ENCODE measurements at places on chromosomes 16 and 17.

- no peak for DNase-seq
Measured at GRCh38 chr16:17295948-17296347, 174.8 kb downstream of the XYLT1 start.

DNA sequence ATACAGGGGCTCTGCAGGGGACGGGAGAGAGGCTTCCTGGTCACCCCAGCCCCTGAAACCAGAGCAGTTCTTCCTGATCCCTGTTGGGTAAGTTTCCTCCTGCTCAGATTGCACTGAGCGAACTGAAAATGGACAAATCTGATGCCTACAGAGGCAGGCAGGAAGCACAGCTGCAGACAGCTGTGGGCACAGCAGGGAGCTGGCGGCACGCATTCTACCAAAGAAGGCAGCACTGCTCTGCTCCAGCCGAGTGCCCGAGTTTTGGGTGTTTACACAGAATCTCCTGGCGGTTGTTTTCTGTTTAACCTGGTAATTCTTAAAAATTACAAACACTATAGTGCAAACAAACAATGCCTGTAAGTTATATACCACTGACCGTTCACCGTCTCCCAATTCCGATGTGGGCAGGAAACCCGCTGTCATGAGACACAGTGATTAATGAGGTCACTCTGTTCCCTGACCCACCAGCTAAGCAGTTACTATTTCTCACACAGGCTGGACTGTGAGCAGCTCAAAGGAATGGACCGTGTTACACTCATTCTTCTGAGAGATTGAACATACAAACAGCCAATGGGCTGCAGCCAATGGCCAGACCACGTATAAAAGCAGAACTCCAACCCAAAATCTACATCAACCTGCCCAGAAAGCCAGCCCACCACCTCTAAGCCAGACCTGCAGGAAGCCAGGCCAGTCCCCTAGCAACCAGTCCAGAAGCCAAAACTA is 25.5 kb downstream of the NSMCE1 start:
- DNase-seq, result peak; percentile 65

- DNase-seq, result no peak
Measured at GRCh38 chr16:72944757-72945485, 103.0 kb downstream of the ZFHX3 start.

GRCh38 chr17:31318298-31318801 is 3.1 kb downstream of the EVI2A start:
- no peak for DNase-seq

GRCh38 chr16:27430512-27430911 is 28.5 kb downstream of the IL21R start:
- no peak for DNase-seq

DNA sequence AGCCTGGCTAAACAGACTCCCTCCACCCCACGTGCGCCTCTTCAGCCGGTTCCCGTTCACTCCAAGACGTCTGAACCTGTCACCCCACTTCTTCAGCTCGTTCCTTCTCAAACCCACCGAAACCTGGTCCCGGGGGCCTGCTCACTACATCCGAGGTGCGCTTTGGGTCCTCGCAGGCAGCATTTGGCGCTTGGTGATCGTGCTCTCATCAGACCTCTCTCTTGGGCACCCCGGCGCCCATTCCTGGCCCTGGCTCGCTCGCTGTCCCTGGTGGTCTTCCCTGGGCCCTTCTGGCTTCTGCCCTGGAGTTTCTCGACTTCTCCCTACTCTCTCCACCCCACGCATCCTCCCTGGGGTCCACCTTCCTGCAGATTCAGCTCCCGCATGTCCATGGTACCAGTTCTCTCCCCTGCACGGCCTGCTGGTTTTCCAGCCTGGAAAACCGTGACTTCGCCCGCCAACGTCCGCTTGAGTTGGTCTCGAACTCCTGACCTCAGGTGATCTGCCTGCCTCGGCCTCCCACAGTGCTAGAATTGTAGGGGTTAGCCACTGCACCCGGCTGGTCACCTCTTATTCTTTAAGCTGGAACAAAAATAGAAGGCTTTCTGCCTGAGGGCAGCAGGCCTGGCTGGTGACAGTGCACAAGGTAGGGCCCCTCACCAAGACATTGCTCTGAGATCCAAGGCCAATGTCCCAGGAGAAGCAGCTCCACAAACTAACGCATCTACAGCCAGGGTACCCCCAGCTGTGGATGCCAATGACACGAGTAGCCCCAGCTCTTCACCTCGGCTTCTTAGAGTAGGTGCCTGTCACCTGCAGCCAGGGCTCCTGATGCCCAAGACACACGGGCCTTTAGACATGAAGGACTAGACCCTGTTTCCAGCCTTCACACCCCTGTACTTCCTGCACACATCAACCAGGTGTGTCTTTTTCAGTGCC is 1.1 kb upstream of the MEAK7 start:
- DNase-seq, result no peak

GRCh38 chr16:86387468-86388440 is 122.6 kb upstream of the FOXF1 start:
- DNase-seq, result peak; percentile 90

GRCh38 chr17:14637260-14637659 is 336.4 kb downstream of the HS3ST3B1 start:
- no peak for DNase-seq

GRCh38 chr17:9226794-9227135 is 205.5 kb downstream of the NTN1 start:
- DNase-seq, result no peak

GRCh38 chr17:29474297-29474696 is 84.1 kb downstream of the TAOK1 start:
- DNase-seq, result no peak

DNA sequence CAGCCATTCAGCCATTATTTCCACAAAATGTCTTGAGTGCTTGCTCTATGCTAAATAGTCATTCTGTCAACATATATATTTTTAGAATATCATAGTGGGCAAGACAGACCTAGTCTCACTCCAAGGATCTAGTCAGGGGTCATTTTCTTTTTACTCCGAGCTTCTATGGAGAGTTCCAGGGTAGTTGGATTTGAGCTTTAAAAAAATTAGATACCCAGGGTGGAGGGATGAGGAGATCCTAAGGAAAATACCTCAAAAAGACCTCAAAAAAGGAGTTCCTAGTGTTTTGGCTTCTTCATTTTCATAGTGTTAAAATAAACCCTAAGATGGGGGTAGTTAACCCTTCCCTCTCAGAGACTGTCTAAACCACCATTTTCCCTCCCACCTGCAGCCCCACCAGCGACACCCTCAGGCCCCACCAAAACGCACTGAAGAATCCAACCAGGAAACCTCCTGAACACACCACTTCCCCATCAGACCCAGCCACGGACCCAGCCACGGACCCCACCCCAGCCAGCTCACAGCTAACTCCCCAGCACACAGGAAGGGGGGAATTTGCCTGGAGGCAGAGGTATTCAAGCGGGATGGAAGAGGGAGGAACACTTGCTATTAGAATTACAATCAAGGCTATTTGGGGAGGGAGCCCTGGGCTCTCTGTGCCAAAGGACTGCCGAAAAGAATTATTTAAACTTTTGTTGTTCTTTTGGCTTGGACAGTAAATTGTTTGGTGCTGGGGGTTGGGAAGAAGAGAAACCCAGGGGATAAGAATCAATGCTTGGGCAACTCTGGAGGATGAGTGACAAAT is 2.2 kb downstream of the ETV4 start:
- DNase-seq, result no peak

- DNase-seq, result no peak
Measured at GRCh38 chr16:75862098-75862386, 135.8 kb upstream of the CPHXL start.

GRCh38 chr16:88853325-88853941 is 3.3 kb downstream of the GALNS start:
- no peak for DNase-seq

- DNase-seq, result no peak
Measured at GRCh38 chr17:13599864-13600263, 1.9 kb downstream of the HS3ST3A1 start.

DNA sequence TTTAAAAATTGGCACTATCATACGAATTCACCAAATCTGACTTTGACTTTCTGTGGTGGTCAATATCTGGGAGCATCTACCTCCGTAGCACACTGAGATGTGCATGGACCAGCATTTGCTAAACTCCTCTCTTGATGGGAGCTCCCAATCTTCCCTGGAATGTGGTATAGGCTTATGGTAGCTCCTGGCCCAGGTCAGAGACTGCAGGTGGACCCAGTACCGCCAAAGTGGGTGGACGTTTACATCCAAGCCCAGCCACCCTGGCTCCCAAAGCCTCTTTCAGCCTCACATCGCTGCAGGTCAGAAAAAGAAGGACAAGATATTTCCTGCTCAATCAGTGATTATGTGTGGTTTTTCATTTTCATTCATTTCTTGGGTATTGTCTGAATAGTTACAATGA is 43.1 kb upstream of the NKD1 start:
- no peak for DNase-seq

DNA sequence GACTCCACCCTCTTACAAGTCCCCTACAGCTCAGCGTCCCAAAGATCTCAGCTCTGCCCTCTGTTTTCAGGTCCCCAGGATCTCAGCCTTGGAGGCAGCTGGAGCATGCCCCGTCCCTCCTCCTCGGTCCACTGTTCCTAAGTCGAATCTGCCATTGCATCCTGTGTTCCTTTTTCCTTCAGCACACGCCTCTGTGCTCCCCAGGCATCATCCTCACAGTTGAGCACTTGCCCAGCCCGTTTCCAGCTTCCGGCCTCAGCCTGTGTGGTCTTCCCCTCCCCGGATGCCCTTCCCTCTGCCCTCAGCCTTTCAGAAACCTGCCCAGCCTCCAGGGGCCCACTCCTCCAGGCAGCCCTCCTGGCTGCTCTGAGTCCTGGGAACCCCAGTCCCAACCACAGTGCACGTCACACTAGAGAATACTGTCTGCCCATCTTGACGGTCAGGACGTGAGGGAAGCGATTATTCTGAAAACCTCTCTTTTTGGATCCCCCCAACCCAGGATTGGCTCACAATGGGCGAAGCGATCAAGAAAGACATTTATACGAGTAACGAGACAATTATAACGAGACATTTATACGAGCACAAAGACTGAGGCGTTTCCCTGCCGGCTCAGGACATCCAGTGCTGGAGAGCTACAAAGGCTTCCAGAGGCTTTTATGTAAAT is 41.4 kb downstream of the RPH3AL start:
- no peak for DNase-seq

- DNase-seq, result no peak
Measured at GRCh38 chr17:56144223-56144622, 9.1 kb upstream of the ANKFN1 start.

DNA sequence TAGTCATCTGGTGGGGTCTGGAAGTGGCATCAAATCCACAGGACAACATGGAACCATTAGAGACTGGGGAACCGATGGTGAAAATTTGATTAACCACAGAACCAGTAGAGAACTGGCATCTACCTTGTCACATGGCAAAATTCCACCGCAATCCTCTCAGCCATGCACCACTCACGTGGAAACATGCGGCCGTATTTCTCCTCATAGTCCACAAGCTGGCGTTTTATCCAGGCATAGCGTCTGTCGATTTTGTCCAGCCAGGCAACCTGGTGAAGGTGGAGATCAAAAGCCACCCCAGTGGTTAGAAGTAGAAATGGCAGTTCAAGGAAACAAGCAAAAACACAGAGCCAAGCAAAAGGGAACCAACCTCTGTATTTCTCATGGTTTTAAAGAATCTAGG is 87.6 kb downstream of the VPS53 start:
- no peak for DNase-seq

- DNase-seq, result peak; percentile 48
Measured at GRCh38 chr17:77881545-77881944, 77.0 kb upstream of the TNRC6C start.

- no peak for DNase-seq
Measured at GRCh38 chr17:50920891-50921586, 54.9 kb upstream of the TOB1 start.

GRCh38 chr16:55292491-55292890 is 31.5 kb upstream of the IRX6 start:
- no peak for DNase-seq

DNA sequence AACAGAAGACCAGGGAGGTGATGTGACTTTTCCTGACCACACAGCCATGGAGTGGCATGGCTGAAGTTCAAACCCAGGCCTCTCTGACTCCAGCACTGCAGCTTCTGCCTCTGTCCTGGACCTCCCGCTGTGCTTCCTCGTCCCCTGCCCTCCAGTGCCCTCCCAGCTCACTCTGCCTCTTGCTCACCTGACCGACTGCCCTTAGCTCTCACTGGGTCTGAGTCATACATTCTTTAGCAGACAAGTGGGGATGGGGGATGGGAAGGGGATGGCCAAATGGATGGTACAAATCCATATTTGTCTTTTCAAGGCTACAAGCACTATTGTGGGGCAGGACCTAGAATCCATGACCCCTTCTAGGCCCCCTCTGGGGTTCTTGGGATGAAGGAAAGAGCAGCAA is 33.0 kb downstream of the PITPNM3 start:
- peak; percentile 69 for DNase-seq

- no peak for DNase-seq
Measured at GRCh38 chr17:50355701-50356341, 9.9 kb downstream of the XYLT2 start.

DNA sequence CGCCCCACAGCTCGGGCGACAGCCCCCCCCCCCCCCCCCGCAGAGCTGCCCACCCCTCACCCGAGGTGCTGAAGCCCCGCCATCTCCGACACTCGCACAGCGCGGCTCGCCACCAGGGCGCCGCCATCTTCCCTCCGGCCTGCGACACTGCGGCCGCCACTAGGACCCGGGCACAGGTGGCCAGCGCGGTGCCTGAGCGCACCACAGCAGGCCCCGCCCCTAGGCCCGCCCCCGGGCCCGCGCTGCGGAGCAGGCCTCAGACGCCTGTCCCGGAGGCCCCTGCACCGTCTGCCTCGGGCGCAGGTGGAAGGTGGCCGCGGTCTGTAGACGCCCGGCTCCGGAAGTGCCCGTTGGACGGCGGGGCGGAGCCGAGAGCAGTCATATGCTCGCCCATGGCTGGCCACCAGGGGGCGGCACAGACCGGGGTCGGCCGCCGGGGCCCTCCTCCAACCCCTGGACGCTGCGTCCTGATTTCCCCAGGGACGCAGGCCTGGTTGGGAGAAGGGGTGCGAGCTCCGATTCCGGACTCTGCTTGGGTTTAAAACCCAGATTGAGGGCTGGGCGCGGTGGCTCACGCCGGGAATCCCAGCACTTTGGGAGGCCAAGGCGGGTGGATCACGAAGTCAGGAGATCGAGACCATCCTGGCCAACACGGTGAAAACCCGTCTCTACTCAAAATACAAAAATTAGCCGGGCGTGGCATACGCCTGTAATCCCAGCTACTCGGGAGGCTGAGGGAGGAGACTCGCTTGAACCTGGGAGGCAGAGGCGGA is at the start of gene MRPL38:
TSS of gene MRPL38 (minus strand) at position 136 of the 773 bp plus-strand sequence. CDS start at position 127, 9 bp downstream.
- peak; percentile 99 for DNase-seq

DNA sequence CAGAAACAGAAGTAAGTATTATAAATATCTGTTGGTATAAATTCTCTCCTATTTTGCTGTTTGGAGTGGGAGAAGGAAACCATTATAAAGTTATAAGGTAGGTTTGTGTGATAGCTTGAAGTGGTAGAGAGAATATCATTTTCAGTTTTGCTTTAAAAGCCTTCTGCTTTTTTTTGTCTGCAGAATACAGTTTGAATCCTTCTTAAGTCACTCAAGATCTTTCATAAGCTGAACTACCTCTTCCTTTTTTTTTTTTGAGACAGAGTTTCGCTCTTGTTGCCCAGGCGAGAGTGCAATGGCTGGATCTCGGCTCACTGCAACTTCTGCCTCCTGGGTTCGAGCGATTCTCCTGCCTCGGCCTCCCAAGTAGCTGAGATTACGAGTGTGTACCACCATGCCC is 9.0 kb downstream of the ATAD5 start:
- no peak for DNase-seq

GRCh38 chr17:40801157-40801556 is 1.4 kb upstream of the KRT28 start:
- no peak for DNase-seq
